Nephron progenitor cell (in vitro differentiated cells): ENCODE measurements at places on chromosomes 3 and 15.

GRCh38 chr15:75989045-75989444, 23.2 kb downstream of the NRG4 start:
- no peak for DNase-seq
- no peak overlapping the region for H3K27ac ChIP-seq
- no peaks in the 10 kb centered on the region for H3K36me3 ChIP-seq
- no peak overlapping the region for H3K4me3 ChIP-seq

DNA sequence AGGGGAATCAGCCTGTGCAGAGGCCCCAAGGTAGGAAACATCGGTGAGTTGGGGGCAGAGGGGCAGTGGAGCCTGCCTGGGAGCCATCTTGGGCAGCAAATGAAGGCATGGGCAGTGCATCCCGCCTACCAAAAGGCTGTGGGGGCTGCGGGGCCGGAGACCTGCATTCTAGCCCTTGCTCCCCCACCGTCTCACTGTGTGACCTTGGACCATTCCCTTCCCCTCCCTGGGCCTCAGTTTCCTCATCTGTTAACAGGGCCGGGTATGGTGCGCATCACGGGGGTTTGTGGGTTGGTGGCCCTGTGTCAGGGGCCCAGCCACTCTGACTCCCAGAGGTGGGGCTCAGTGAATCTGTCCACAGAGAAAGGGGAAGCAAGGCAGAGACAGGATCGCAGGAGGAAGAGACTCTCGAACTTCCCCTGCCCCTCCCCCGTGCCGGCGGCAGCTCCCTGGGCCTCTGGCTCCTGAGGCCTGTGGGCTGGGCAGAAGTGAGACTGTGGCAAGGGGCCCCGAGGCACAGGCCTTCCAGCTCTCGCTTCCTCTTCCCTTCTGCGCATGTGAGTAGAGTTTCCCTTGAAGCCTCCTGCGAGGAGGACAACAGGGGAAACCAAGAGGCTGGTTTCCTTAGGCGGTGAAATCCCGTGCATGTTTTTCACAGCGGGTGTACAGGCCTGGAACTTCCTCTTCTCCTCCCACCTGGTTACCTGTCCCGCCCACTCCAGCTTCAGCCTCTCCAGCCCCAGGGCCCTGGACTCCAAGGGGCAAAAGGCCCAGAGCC, 42.9 kb downstream of the IDH2 start:
- no peak overlapping the region for H3K4me3 ChIP-seq
- peaks cover 70% of the 10 kb centered on the region for H3K4me1 ChIP-seq
- peak overlapping the region; percentile 25 for H3K27ac ChIP-seq
- DNase-seq = no peak
- H3K36me3 ChIP-seq = peaks cover 4% of the 10 kb centered on the region

DNA sequence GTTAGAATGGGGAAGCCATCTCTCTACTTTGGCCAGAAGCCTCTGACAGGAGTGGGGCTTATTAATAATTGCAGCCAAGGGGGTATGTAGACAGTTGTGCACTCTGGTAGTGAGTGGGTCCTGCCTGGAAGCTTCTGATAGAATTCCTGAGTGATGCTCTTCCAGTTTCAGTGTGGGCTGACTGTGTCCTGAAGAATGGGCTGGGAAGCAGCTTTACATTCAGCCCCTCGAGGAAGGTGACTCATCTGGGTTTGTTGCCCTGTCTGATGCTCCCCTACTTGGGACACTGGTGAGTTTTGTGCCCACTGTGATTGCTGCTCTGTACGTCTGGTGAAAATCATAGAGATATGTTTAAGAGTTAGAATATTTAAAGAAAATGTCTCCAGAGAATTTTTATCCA, 444.7 kb upstream of the RBMS3 start:
- H3K36me3 ChIP-seq = no peaks in the 10 kb centered on the region
- peaks cover 11% of the 10 kb centered on the region for H3K27me3 ChIP-seq
- no peak for DNase-seq
- H3K4me3 ChIP-seq = no peak overlapping the region

- H3K4me3 ChIP-seq = no peak overlapping the region
- H3K27me3 ChIP-seq = peaks cover 4% of the 10 kb centered on the region
- H3K4me1 ChIP-seq = peaks cover 40% of the 10 kb centered on the region
- H3K27ac ChIP-seq = no peak overlapping the region
Observed at GRCh38 chr3:143820466-143821221, 27.6 kb downstream of the SLC9A9 start.

- H3K4me3 ChIP-seq = no peak overlapping the region
- H3K36me3 ChIP-seq = no peaks in the 10 kb centered on the region
- peaks cover 2% of the 10 kb centered on the region for H3K4me1 ChIP-seq
- no peak overlapping the region for H3K27ac ChIP-seq
- H3K27me3 ChIP-seq = no peaks in the 10 kb centered on the region
- DNase-seq = no peak
Observed at GRCh38 chr3:172987273-172987672, 153.8 kb downstream of the SPATA16 start.

- DNase-seq = no peak
- no peak overlapping the region for H3K27ac ChIP-seq
- H3K27me3 ChIP-seq = peaks cover 54% of the 10 kb centered on the region
- H3K36me3 ChIP-seq = no peaks in the 10 kb centered on the region
- H3K4me3 ChIP-seq = no peak overlapping the region
Observed at GRCh38 chr3:198071602-198072287, 111.7 kb downstream of the LMLN start.

DNA sequence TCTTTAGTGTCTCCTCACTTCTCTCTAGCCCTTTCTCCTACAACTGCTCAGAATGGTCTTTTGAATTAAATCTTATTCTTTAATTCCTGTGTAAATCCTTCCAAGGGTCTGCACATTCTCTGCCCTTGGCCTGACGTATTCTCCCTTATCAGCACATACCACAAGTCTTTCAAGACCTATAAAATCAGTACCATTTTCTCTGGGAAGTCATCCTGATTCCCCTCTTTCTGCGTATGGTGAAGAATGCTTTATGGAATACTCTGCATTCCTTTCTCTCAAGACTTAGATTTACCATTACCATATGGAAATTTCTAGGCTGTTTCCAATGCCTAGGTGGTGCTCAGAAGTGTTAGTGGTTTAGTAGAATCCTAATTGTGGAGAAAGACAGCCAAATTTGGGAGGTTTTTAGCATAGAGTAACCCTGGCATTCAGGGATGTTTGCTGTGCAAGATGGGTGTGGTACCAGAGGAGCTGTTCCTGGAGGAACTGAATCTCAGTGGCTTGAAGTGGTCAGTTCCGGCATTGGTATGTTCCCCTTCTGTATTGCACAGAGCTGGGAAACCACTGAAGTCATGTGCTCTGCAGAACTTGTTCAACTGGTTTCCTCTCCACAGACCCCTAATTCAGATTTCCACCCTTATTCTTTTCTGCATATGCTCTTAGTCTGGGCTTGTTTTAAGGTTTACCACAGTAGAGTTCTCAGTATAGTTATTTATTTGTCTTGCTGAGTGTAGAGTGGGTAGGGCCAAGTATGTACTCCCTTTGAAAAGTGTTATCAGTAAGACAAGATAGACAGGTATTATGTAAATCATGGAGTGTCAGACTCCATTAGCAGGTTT, 24.5 kb downstream of the IQGAP1 start:
- H3K4me1 ChIP-seq = peaks cover 5% of the 10 kb centered on the region
- no peak overlapping the region for H3K27ac ChIP-seq
- DNase-seq = no peak
- peaks cover 3% of the 10 kb centered on the region for H3K27me3 ChIP-seq
- peaks cover 29% of the 10 kb centered on the region for H3K36me3 ChIP-seq

DNA sequence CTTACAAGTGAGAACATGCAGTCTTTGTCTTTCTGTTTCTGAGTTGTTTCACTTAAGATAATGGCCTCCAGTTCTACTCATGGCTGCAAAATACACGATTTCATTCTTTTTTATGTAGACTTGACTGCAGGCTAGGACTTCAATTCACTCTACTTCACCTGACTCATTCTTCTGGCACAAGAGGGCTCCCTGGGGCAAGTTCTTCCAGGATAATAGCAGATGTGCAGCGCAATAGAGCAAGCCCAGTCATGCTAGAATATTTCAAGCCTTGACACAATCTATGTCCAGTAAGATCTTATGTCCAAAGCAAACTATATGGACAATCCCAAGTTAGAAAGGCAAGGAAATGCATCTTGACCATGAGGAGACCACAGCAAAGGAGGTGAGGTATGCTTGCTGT, 211.7 kb upstream of the GADL1 start:
- no peaks in the 10 kb centered on the region for H3K4me1 ChIP-seq
- DNase-seq = no peak
- peaks cover 12% of the 10 kb centered on the region for H3K27me3 ChIP-seq
- no peaks in the 10 kb centered on the region for H3K36me3 ChIP-seq
- no peak overlapping the region for H3K4me3 ChIP-seq

GRCh38 chr3:86702381-86702958, 288.5 kb downstream of the VGLL3 start:
- H3K36me3 ChIP-seq = no peaks in the 10 kb centered on the region
- no peak for DNase-seq
- H3K27me3 ChIP-seq = no peaks in the 10 kb centered on the region
- H3K4me3 ChIP-seq = no peak overlapping the region

DNA sequence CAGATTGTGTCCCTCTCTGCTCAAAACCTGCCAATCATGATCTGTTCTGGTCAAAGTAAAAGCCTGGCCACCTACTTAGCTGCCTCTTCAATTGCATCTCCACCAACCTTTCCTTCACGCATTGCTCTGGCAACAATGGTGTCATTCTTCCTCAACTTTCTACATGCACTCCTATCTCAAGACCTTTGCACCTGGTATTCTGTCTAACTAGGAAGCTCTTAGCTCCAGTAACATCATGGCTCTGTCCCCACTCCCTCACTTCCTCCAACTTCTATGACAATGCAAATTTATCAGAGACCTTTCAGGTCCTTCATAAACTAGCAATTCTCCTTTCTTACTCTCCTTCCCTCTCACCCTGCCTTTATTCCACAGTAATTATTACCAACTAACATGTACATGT, 267.4 kb upstream of the ARL6 start:
- no peak overlapping the region for H3K4me3 ChIP-seq
- DNase-seq = no peak
- H3K27me3 ChIP-seq = peaks cover 2% of the 10 kb centered on the region

DNA sequence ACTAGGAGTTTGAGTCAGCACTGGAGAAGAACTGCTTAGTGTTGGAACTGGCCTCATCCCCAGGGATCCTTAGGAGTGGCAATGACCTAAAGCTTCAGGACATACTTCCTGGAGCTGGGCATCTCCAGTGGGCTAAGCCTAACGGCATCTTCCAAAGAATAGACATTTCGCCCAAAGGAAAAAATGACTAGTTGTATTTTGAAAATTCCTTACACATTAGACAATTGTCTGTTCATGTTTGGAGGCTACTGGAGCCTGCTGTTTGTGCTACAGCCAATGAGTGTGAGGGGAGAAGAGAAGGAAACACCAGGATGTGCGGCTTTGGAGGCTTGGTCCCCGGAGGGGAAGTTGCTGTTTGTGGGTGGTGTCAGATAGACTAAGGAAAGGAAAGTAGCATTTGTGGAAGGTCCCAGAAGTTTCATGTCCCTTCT, 77.6 kb downstream of the POLR2M start:
- no peak for DNase-seq
- H3K27ac ChIP-seq = peak overlapping the region; percentile 84
- no peak overlapping the region for H3K4me3 ChIP-seq
- peaks cover 15% of the 10 kb centered on the region for H3K4me1 ChIP-seq
- no peaks in the 10 kb centered on the region for H3K36me3 ChIP-seq

DNA sequence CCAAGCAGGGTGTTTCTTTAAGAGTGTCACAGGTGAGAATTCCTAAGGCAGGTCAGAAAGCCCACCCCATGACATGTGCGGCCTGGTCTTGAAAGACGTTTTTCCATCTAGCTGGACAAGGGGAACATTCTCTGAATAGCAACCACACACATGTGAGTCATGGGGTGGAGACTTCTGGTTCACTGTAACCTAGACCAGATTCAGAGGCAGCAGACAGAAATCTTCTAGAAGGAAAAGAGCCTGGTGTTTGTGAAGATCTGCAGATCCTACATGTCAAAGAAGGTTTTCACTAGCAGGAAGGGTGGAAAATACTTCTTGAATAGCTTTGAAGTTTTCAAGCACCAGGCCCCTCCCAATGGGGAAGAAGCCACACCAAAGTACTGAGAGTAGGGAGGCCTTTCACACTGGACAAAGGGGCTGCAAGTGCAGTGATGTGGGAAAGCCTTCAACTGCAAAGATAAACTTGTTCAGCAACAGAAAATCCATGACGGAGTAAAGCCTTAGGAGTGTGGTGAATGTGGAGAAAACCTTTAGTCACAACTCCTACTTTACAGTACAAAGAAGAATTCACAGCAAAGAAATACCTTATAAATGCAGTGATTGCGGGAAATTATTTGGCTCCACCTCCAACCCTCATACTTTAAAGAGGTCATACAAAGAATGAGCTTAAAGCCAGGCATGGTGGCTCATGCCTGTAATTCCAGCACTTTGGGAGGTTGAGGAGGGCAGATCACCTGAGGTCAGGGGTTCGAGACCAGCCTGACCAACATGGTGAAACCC, 17.6 kb downstream of the ADAM10 start:
- H3K4me3 ChIP-seq = no peak overlapping the region
- no peaks in the 10 kb centered on the region for H3K27me3 ChIP-seq
- peaks cover 15% of the 10 kb centered on the region for H3K4me1 ChIP-seq
- DNase-seq = no peak

GRCh38 chr3:44862226-44862637, 520 bp downstream of the TMEM42 start:
- DNase-seq = no peak
- H3K36me3 ChIP-seq = peaks cover 43% of the 10 kb centered on the region
- no peaks in the 10 kb centered on the region for H3K27me3 ChIP-seq
- H3K4me1 ChIP-seq = peaks cover 10% of the 10 kb centered on the region

DNA sequence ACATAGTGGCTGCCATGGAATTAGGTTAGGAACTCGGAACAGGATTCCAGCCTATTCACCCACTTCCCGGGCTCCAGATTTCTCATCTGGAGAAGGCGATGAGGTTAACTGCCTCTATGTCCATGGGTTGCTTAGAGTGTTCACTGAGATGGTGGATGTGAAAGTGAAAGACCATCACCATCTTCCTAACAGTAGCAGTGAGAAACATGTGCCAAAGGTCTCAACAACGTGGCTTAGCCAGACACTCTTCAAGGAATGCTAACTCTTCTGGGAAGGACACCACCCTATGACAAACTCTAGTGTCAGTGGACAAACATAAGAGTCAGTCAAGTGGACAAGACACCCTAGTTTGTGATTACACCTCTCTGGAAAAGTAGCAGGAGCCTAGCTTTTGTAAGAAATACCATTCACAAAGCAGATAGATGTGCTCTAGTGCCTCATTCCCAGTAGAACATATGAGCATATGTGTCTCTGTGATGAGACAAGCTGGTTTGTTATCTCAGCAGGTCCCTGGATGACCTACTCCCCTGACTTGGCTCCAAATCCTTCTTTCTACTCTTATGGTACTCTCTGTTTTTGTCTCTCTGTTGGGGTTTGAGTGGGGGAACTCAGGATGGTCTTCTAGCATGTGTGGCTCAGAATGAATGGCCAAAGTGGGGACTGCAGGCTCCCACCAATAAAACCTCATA, 210.2 kb upstream of the WNT5A start:
- H3K27me3 ChIP-seq = no peaks in the 10 kb centered on the region
- H3K4me3 ChIP-seq = no peak overlapping the region
- DNase-seq = no peak

- H3K27me3 ChIP-seq = peaks cover 29% of the 10 kb centered on the region
- H3K4me1 ChIP-seq = peaks cover 19% of the 10 kb centered on the region
- no peak overlapping the region for H3K4me3 ChIP-seq
- no peak overlapping the region for H3K27ac ChIP-seq
Observed at GRCh38 chr15:88241060-88241459, 15.5 kb downstream of the NTRK3 start.

GRCh38 chr3:149506540-149506939, 32.0 kb downstream of the TM4SF4 start:
- H3K36me3 ChIP-seq = no peaks in the 10 kb centered on the region
- no peak for DNase-seq
- peaks cover 11% of the 10 kb centered on the region for H3K4me1 ChIP-seq
- no peak overlapping the region for H3K4me3 ChIP-seq
- H3K27ac ChIP-seq = no peak overlapping the region
- no peaks in the 10 kb centered on the region for H3K27me3 ChIP-seq

- DNase-seq = no peak
- no peak overlapping the region for H3K27ac ChIP-seq
- H3K36me3 ChIP-seq = no peaks in the 10 kb centered on the region
- no peak overlapping the region for H3K4me3 ChIP-seq
Observed at GRCh38 chr3:142892714-142893113, 3.8 kb upstream of the PCOLCE2 start.
